ENCODE measurements at places on chromosomes 5 and 9.
A peak's percentile ranks its signal among the peaks of the same experiment; 100 is the strongest.

DNA sequence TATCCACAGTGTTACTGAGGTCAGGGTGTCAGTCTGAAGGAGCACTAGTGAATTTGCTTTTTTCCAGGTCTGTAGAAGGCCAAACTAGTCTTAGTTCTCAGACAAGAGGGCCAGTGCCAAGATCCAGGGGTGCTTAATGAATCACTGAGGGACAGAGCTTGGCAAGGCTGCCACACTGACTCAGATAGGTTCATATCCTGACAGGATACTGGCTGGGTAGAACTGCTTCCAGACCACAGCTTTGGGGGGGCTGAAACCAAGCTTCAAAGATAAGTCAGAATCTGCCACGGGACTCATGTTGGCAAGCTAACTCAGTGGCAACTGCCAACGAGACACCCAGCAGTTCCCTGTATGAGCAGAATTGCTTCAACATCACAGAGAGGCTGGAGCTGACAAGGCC is 1125.4 kb downstream of the EFNA5 start:
- DNase-seq = no peak

GRCh38 chr5:90792725-90793124 is 234.1 kb downstream of the ADGRV1 start:
- DNase-seq = peak; percentile 22

GRCh38 chr5:117204404-117204803 is 629.8 kb upstream of the SEMA6A start:
- DNase-seq = no peak

DNA sequence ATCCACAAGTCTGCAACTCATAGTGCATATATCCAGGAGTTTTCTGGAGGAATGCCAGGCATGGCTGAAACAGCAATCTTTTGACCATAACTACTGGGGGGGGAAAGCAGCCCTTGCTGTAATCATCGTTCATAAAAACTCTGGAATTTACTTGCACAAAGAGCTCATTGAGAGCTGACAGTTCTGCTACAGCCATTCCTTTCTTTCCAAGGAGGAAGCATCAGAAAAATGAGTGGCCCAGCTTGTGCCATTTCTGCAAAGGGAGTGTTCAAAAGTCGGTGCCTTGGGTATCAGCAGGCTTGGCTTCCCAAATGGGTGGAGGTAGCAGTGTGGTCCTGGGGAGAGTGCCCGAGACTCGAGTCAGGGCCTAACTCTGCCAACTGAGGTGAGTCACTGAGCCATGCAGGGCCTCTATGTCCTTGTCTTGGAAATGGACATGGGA is 101.5 kb downstream of the GCNT1 start:
- peak; percentile 83 for DNase-seq

- no peak for DNase-seq
Measured at GRCh38 chr5:174970502-174970901, 246.1 kb downstream of the MSX2 start.

GRCh38 chr9:133102190-133103021 is 18.6 kb downstream of the RALGDS start:
- no peak for DNase-seq

DNA sequence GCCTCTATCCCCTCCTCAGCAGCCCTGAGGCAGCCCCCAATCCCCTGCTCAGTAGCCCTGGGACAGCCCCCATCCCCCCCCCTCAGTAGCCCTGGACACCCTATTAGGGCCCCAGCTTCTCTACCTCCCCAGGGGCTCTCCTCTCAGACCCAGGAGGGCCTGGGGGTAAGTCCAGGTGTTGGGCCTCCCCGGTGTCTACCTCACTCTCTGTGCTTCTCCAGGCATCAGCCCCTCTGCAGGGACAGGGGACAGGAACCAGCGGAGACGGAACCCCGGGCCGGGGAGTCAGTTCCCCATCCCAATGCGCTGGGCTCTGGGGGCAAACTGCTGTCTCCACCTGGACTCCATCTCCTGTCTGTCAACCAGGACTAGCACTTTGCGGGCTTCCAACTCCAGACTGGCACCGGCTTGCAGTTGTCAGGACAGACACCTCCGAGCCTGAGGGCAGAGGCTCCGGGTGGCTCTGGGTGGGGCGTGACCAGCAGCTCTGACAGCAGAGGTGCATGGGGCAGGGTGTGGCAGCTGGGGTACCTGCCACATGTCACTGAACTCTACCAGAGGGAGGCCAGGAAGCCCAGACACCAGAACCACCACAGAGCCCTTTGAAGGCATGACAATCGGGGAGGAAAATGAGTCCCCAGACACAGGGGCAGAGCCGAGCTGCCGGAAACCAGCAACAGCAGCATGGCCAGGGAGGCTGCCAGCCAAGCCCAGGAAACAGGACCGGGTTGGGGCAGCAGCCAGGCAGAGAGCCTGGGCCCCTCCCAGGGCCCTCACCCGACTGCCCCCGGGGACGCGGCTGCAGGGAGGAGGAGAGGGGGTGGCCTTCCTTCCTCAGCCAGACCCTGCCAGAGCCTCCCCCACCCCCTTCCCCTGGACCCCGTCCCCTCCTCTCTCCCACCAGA is 17.7 kb upstream of the UBAC1 start:
- DNase-seq = no peak

- DNase-seq = no peak
Measured at GRCh38 chr9:112911736-112912135, 21.1 kb upstream of the SLC46A2 start.

DNA sequence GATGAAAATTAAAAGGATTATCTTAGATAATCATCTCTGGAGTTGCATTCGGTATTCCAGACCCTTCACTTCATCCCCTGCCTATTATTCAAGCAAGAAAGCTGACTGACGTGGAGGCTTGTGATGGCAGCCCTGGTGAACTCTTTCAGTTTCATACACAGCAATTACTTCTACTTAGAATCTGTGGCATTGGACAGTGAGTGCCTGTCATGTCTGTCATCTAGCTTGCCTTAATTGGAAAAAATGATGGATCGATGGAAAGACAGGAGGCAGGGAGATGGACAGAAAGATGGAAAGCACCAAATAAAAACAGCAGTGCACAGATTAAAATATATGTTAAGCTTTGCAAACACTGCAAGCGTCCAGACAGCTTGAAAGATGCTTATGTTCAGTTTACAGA is 1371.0 kb upstream of the CDH6 start:
- DNase-seq = no peak

DNA sequence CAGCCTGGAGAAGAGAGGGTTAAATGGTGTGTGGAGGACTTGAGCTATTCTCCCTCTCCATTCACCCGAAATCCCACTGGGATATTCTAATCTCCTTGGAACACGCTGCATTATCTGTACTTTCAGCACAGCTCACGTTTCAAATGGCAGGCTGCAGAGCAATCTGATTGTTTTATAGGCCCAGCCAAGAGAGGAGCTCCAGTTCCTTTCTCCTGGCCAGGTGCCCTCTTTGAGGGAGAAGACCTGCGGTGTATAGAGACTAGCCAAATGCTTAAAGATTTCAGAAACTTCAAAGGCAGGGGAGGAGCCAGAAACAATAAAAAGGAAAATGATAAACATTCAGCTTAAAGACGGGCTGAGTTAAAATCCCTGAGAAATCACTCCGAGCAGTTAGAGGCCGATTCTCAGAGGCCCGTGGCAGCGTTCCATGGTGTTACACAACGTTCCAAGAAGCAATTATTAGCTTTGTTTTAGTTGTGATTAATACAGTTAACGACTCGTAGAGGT is 564.0 kb upstream of the KLF4 start:
- peak; percentile 61 for DNase-seq

GRCh38 chr5:171418982-171419687 is at the start of gene FGF18:
FGF18 (plus strand) TSS chr5:171419647; CDS start chr5:171420200, 553 bp downstream.
- peak; percentile 47 for DNase-seq

GRCh38 chr9:77019926-77020412 is 514 bp downstream of the FOXB2 start:
- DNase-seq = no peak

- peak; percentile 66 for DNase-seq
Measured at GRCh38 chr5:40483316-40483715, 196.4 kb upstream of the PTGER4 start.

- no peak for DNase-seq
Measured at GRCh38 chr9:18829873-18830272, 203.1 kb downstream of the SAXO1 start.

GRCh38 chr5:119515192-119515591 is 62.9 kb downstream of the HSD17B4 start:
- DNase-seq = peak; percentile 3

GRCh38 chr5:82296929-82297328 is 18.8 kb upstream of the RPS23 start:
- DNase-seq = no peak

- DNase-seq = no peak
Measured at GRCh38 chr9:122097679-122098315, 4.7 kb upstream of the TTLL11 start.

- DNase-seq = no peak
Measured at GRCh38 chr9:137333016-137333671, 31.1 kb upstream of the NRARP start.

- peak; percentile 71 for DNase-seq
Measured at GRCh38 chr5:74576941-74577456, 63.5 kb downstream of the ENC1 start.

- DNase-seq = no peak
Measured at GRCh38 chr5:78132507-78132906, 162.0 kb downstream of the AP3B1 start.

- DNase-seq = peak; percentile 37
Measured at GRCh38 chr5:34667705-34668104, 11.6 kb downstream of the RAI14 start.

- DNase-seq = peak; percentile 64
Measured at GRCh38 chr9:114216081-114216480, 60.7 kb downstream of the COL27A1 start.

- DNase-seq = no peak
Measured at GRCh38 chr9:121750715-121751623, 99.5 kb downstream of the DAB2IP start.

DNA sequence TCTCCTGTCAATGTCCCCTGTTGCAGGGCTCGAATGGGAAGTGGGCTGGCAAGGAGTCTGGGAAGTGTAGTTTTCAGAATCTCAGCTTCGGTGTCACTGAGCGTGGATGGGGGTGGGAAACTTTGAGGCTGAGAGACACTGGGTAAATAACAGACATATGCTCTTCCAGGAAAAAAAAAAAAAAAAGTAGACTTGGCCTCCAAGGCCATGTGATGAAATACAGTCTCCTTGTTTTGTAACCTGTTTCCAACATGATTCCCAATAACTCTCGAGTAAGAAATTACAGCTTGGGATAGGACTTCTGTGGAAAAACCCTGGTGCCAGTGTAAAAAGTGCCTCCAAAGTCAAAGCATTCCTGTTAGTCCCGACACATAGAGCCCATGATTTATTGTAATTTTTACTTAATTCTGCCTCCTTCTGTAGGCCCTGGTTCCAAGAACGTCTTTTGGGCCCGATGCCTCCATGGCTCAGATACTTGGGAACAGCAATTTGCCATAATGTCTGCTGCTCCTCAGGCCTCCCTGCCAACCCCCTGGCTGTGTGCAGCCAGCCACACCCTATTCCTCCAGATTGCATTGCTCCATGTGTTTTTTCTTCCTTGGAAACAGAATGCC is 119.5 kb upstream of the TNC start:
- no peak for DNase-seq

GRCh38 chr9:121783521-121784507 is 132.4 kb downstream of the DAB2IP start:
- DNase-seq = peak; percentile 24

DNA sequence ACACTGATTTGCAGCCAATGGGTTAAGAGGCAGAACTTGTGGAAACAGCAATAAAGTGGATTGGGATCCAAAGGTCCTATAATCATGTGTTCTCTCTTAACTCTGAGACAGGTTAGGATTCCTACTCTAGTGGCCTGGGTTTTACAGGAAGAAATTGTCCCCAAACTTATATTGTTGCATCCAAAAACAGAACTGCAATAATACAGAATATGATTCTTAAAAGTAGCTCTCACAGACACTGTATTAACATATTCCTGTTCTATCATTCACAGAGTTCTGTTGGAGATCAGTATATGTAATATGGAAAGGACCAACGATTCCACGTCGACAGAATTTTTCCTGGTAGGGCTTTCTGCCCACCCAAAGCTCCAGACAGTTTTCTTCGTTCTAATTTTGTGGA is at the start of gene OR13C8:
Gene OR13C8, plus strand, starts transcription at position 301 of the 400 bp plus-strand sequence. Its CDS starts 0 bp downstream, at position 301.
- no peak for DNase-seq

- DNase-seq = peak; percentile 70
Measured at GRCh38 chr5:10611290-10611689, 47.4 kb downstream of the ANKRD33B start.

- peak; percentile 29 for DNase-seq
Measured at GRCh38 chr9:95268681-95269080, 48.8 kb downstream of the FANCC start.

- peak; percentile 70 for DNase-seq
Measured at GRCh38 chr9:84397151-84397728, 56.7 kb upstream of the SLC28A3 start.

GRCh38 chr9:86978922-86979474 is 31.7 kb upstream of the GAS1 start:
- DNase-seq = peak; percentile 80

DNA sequence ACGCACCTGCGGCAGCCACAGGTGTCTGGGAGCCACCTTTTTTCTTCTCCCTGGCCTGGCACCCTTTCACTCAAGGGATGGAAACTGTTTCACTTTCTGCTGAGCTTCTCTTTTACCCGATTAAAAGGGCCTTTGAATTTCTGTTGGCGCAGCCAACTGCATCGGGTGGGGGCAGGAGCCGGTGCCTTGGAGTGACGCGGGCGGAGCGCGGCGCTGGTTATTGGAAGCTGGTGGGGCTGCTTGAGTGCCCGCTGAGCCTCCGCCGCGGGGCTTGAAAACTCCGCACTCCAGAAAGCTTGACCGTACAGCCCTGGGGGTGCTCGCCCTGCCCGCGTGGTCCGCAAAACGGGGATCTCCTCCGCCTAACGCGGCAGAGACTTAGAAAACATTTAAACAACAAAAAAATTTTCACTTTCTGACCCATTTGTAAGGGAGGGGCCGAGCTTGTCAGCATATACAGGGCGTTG is 52.0 kb upstream of the TJP2 start:
- peak; percentile 62 for DNase-seq

DNA sequence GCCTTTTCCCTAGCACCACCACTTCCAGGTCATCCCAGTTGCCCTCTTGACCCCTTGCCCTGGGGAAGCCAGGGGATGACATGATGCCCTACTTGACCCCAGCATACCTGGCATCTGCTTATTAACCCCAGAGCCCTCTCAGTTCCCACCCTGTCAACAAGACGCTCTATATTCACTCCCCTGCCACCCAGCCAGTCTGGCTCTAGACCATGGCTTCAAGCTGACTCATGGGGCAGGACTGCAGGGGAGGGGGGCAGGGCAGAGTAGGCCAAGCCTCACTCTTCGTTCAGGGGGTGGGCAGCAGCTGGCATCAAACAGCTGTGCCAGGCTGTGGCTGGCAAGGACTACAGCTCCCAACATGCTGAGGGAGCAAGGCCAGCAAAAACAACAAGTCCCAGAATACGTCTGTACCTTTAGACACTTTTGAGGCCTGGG is 5.3 kb downstream of the ATOSB start:
- DNase-seq = peak; percentile 63

- no peak for DNase-seq
Measured at GRCh38 chr9:131361202-131361833, 32.6 kb upstream of the PRRC2B start.

- no peak for DNase-seq
Measured at GRCh38 chr9:130352081-130352480, 86.5 kb downstream of the HMCN2 start.

DNA sequence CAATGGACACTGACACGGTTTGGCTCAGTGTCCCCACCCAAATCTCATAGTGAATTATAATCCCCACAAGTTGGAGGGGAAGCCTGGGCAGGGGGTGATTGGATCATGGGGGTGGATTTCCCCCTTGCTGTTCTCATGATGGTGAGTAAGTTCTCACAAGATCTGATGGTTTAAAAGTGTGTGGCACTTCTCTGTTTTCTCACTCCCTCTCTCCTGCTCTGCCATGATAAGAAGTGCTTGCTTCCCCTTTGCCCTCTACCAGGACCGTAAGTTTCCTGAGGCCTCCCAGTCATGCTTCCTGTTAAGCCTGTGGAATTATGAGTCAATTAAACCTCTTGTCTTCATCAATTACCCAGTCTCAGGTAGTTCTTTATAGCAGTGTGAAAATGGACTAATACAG is 115.8 kb upstream of the KIF2A start:
- DNase-seq = no peak

Measured in fibroblast of skin of scalp (primary cell).